ENCODE measurements at places on chromosomes 6 and 20.

DNA sequence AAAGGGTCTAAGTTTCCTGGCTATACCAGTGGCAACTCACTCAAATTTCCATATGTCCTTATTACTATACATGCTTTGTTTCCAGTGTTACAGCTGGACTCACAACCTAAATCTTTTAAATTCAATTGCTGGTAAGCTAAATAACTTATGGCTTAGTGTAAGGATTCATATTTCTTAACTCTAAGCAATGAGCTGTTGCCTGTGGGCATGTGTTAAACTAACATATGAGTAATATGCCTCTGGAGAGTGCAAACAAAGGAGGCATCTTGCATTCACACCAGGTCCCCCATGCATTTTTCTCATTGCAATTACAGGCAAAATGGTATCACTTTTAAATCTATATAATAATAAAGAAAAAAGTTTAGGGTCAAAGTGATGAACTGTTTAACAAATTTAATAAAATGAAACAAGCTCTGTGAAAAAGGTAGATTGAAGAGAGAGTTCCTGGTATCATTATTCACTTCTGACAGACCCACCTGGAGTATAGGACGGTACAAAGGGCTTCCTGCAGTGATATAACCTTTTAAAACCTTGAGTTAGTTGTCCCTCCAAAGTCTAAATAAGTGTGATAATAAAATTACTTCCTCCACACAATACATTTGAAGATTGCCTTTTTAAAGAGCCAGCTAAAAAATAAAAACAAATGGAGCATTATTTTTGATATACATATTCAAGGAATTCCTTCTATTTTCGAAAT, 57.6 kb upstream of the HMGCLL1 start:
- DNase-seq = no peak

DNA sequence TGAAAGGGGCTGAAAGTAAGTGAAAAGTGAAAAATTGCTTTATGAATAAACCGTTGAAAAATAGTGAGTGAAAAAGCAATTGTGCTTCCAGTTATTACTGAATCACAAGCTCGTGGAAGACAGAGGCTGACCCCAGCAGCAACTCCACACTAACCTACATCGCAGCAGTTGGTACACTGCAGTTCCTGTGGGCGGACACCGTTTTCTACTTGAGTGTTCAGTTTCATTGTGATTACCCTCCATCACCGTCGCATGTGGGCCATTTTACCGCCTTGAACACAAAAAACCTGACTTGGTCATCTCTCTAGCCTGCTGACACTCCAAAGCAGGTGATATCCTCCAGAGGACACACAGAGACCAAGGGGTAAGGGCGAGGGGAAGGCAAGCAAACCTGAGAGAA, 28.4 kb downstream of the PRDM1 start:
- DNase-seq = no peak

GRCh38 chr6:28263922-28264321, 3.0 kb upstream of the ZSCAN26 start:
- no peak for DNase-seq

GRCh38 chr20:36773107-36773596, 411 bp downstream of the DSN1 start:
- no peak for DNase-seq

- no peak for DNase-seq
Measured at GRCh38 chr6:44116641-44117382, 10.4 kb downstream of the MRPL14 start.

- DNase-seq = no peak
Measured at GRCh38 chr6:116572162-116572561, 858 bp downstream of the RWDD1 start.

- no peak for DNase-seq
Measured at GRCh38 chr20:7347409-7347808, 579.9 kb downstream of the BMP2 start.

DNA sequence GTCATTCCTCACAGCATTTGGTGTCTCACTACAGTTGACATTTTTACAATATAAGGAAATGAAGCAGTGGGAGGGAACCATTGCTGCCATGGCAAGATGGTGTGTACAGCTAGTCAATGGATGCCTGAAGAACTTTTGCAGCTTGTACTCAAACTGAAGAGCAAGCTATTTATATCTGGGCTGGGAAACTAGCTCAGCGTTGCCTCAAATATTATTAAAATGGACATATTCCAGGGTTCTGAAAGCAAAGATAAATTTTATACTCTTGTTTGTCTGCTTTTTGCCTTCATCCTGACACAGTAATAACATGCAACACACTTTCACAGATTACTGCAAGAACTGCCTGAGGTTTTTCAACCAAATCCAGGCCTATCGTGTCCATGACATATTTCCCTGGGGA, 156.4 kb upstream of the COL21A1 start:
- no peak for DNase-seq

DNA sequence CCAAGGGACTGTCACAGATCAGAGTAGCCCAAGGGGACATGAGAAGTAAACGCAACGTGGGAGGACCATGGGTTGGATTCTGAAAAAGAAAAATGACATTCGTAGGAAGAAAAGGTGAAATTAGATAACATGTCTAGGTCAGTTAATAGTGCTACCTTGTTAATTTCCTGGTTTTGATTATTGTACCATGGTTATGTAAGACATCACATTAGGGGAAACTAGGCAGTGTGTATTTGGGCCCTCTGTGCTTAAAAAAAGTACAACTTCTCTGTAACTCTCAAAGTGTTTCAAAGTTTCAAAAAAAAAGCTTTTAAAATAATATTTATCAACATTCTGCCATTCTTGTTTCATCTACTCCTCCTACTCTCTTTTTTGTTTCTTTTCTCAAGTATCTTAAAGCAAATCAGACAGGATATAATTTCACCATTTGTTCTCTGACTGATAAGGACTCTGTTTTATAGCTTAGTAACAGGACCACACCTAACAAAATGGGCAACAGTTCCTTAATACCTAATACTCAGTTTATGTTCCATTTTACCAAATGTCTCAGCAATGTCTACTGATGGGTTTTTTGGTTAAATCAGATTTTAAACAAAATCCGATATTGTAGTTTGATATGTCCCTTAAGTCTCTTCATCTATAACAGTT, 97.1 kb upstream of the PLCB4 start:
- DNase-seq = no peak

DNA sequence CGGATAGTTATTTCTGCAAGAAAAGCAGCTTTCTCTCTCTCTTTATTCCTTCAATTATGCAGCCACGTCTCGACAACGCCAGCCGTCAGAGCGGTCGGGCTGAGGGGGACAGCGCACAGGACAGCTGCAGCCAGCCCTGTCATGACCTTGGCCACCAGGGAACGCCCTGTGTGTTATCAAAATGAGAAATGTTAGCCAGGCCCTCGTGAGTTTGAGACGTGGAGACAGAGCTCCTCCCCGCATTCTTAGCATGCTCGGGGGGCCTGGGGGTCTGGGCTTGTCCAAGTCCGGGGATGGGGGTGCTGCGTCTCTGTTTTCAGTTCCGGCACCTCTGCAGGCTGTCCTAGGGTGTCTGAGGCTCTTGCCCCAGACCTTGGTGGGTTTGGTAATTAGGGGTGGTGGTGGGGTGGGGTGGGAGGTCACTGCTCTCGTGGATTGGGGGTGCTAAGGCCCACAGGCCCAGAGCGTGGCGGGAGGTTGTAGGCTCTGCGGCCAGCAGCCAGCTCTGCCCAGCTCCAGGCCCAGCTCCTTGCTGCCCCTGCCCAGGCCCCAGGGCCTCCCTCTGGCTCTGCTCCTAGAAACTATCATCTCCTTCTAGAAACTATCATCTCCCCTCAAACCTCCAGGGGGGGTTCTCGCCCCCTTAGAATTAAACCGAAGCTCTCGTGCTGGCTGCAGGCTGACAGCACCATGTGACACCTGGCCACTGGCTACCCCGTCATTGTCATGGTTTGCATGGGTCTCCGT, 54.3 kb upstream of the GATA5 start:
- no peak for DNase-seq

DNA sequence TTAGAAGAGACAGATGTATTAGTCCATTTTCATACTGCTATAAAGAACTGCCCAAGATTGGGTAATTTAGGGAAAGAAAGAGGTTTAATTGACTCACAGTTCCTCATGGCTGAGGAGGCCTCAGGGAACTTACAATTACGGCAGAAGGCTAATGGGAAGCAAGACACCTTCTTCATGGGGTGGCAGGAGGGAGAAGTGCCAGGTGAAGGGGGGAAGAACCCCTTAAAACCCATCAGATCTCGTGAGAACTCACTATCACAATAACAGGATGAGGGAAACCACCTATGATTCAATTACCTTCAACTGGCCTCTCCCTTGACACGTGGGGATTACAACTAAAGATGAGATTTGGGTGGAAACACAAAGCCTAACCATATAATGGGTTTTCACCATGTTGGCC, 28.9 kb upstream of the PNRC1 start:
- DNase-seq = no peak

GRCh38 chr20:25042531-25043498, 15.1 kb downstream of the ACSS1 start:
- DNase-seq = no peak

GRCh38 chr6:87922947-87923330, 124.7 kb upstream of the SPACA1 start:
- DNase-seq = no peak

GRCh38 chr6:36129941-36130666, at the start of gene MAPK13:
Gene MAPK13 (plus strand): TSS chr6:36130513. CDS start chr6:36130583, 70 bp downstream.
- DNase-seq = no peak

DNA sequence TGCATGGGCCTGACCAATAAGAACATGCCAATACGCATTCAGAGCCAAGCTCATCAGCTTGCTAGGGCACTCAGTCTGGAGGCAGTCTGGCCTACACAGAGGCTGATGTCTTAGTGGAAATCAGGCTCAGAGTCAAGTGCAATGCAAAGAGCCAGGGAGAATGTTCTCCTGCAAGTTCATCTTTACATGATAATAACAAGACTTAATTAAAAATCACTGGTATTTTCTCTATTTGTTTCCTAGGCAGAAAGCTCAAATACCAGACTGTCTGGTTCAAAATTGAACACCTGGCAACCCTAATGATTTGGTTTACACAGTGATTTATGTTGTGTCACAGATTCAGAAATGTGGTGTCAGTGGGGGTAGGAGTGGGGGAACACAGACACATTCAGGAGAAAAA, 689.3 kb upstream of the FLRT3 start:
- no peak for DNase-seq

DNA sequence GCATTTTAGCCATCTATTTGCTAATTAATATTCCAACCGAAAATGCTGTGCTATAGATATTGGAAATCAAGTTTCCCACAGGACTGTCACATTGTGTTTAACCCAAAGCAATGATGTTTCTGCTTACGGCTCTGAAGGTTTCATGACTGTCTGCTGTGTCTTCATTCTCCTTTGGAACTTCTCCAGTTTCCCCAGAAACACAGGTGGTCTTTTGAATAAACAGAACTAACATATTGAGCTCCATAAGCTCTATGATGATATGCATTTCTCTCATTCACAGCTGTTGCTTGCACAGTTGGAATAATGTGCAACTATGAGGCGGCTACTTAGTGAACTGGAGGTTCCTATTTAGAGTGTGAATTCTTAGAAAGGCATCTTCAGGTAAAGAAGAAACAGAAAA, 266.0 kb upstream of the ID4 start:
- DNase-seq = no peak

- DNase-seq = no peak
Measured at GRCh38 chr20:57108218-57108617, 158.2 kb downstream of the BMP7 start.

DNA sequence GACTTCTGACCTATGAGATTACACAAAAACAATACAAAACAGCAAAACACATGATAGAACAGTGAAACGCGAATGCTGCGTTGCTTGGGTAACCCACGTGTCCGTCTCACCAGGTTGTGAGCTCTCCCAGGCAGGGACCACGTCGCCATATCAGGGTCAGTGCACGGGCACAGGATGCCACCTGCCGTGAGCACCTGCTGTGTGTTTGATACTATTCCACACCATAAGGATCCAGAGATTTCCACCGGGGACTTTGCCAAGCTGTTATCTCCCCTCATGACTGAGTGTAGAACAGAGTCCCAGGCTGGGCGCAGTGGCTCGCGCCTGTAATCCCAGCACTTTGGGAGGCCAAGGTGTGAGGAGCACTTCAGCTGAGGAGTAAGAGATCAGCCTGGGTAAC, 288.0 kb downstream of the BMP7 start:
- no peak for DNase-seq

DNA sequence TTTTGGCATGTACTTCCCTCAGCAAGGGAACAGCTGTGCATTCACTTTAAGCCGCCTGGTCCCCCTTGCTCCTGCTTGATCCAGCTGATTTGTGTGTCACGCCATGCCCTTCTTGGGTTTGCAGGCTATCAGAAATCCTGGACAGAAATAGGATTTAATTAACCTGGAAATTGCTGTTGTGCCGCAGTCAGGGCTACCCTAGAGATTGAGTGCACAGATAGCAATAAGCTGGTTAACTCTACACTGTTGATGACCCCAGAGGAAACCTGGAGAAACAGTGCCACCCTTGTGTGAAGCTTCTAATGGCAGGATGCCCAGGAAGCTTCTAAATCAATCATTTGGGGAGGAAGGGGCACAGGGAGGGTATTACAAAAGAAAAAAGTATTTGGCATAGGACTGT, 199.0 kb downstream of the JARID2 start:
- no peak for DNase-seq

GRCh38 chr20:22814471-22815205, 220.5 kb upstream of the SSTR4 start:
- no peak for DNase-seq

GRCh38 chr6:90575267-90575666, 11.6 kb downstream of the MAP3K7 start:
- no peak for DNase-seq

- DNase-seq = no peak
Measured at GRCh38 chr6:141123497-141123896, 1009.2 kb upstream of the GJE1 start.

- no peak for DNase-seq
Measured at GRCh38 chr20:33796907-33797544, 14.1 kb upstream of the CHMP4B start.

DNA sequence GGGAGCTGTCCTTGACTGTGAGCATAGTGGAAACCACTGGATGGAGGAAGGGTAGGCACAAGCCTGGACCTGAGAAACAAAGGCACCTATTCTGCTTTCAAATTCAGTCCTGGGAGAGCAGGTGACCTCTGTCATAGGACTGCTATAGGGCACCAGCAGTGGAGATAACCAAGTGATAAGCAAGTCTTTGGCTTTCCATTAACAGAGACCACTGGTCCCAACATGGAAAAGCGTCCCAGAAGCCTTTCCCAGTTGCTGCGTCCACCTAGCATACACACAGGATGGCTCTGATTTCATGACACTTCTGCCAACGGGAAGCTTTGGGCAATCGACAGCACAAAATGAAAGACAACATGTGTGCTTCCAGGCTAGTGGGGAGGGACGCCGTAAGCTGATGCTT, 8.9 kb downstream of the SLC22A3 start:
- DNase-seq = no peak

GRCh38 chr20:19908576-19908975, 108.6 kb upstream of the NAA20 start:
- no peak for DNase-seq

DNA sequence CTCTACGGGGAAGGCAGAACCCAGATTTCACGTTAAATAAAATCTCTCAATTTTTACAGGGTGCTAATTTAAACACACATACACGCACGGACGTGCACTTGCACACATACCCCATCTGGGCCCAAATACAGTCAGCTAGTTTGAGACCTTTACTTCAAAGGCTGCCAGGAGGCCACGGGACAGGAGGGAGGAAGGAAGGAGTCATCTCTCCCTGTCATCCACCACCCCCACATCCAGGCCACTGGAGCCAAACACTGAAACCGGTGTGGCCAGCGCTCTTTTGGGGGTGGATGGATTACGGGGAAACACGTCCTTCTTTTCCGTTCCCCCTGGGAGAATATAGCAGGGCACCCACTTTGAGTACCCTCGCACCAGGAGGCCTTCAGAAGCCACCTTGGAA, 60.1 kb downstream of the ZNF831 start:
- DNase-seq = no peak

GRCh38 chr6:106146852-106147351, 60.8 kb downstream of the PRDM1 start:
- DNase-seq = no peak
